ENCODE measurements at places on chromosomes 11 and 22. TPM values are rescaled to one million over a fixed set of nuclear protein-coding genes. Genes with fewer than 3 reads are reported as not detected.

Gene OR4P4
- total RNA-seq, result not detected

Gene OR52N4
- not detected for total RNA-seq

Gene RANBP1
- total RNA-seq, result 291 TPM

Gene APOBEC3F
- 1.8 TPM for total RNA-seq

Gene ZNRF3
- total RNA-seq, result 5.0 TPM

Gene ASCL3
- not detected for total RNA-seq

Gene CHADL
- total RNA-seq, result not detected

Gene HBE1
- total RNA-seq, result 0.16 TPM

Gene APBB1
- 21.3 TPM for total RNA-seq

Gene RTN4RL2
- 106 TPM for total RNA-seq

Gene KIAA0930
- total RNA-seq, result 98.0 TPM

Gene OR52H1
- total RNA-seq, result not detected

Gene ESAM
- 12.4 TPM for total RNA-seq

Gene MS4A6A
- total RNA-seq, result not detected

Gene ALDH3B2
- total RNA-seq, result not detected

Gene MEI1
- total RNA-seq, result not detected

Gene HOATZ
- total RNA-seq, result not detected

Gene TNNT3
- not detected for total RNA-seq

Gene SMC1B
- total RNA-seq, result 0.02 TPM

Gene CSNK2A3
- 1.7 TPM for total RNA-seq

Gene APOL3
- 0.05 TPM for total RNA-seq

Gene SLC22A6
- not detected for total RNA-seq

Gene FGF4
- total RNA-seq, result not detected
